Heart left ventricle (tissue), 16 donors: ENCODE measurements at places on chromosomes 7 and 10. TPM values are rescaled to one million over a fixed set of nuclear protein-coding genes. Genes with fewer than 3 reads are reported as not detected.

DNA sequence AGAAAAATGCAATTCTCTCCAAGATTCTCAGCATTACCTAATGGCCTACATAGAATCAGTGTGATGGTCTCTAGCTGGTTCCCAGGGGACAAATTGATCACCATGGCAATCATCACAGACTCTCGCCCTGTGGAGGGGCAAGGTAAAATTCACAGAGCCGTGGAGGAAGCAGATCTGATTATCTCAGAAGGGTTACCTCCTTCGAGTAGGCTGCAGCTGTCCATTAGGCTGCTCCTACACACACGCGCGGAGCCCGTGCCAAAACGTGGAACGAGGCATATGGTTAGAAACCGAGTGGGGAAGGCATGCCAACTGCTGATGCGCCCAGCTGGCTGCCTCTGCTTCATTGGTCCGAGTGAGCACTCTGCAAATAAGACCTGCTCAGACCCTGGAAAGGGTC lies 52.8 kb upstream of the PTER start:
- DNase-seq = no peak

DNA sequence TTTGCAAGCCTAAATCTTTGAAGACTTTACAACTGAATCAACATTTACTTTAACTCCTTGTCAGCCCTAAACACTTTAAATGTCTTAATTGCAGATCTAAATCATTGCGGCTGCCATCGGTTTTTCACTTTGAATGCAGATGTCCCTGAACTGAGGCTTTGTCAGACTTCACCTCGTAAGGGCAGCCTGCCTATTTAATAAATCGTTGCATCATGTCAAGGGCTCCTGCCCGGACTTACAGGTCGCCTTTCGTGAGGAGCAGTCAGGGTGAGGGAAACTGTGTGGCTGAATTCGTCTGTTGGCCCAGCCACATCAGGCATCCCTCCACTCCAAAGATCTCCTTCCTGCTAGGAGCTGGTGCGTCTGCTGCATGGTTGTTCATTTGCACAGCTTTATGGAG lies 368.2 kb upstream of the NPVF start:
- DNase-seq = no peak

DNA sequence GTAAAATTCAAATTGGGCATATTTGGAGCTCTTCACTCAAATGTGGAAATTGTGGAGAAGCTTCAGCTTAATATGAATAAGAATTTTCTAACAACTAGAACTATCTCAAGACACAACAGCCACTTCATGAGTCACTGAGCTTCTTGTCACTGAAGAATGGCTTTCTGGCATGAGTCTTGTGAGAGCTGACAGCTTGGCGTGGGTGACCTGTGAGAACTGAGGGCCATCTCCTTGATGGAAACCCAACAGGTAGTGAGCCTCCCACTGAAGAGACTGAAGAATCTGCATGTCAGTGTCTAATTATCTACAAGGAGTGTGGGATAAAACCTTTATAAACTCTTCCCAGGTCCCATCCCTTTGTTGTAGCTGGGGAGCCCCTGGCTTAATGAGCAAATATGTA lies 66.0 kb downstream of the CLEC2L start:
- DNase-seq = no peak

GRCh38 chr7:24978843-24979469 lies 1.0 kb downstream of the OSBPL3 start:
- no peak for DNase-seq

GRCh38 chr7:127392182-127392565 lies 334 bp downstream of the ZNF800 start:
- peak; percentile 62 for DNase-seq

DNA sequence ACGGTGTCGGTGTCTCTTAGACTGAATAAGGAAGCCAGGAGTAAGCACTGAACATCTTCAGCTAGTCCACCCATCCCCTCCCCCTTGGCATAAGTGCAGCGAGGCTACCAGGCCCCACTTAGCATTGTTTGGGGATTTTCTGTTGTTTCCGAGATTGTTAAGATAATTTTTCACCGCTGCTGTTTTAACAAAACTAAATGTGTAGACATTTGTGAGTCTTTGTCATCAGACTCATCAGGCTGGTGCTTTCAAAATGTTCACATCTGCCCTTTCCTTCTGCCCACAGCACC lies 21.0 kb upstream of the GOT1 start:
- no peak for DNase-seq

GRCh38 chr7:103680161-103681144 lies 234.4 kb upstream of the SLC26A5 start:
- DNase-seq = no peak

GRCh38 chr10:42866115-42866995 lies 83.8 kb downstream of the BMS1 start:
- DNase-seq = peak; percentile 84

- peak; percentile 18 for DNase-seq
Measured at GRCh38 chr10:43208147-43209073, 58.5 kb downstream of the RASGEF1A start.

GRCh38 chr10:125161707-125162119 lies 1.4 kb upstream of the CTBP2 start:
- no peak for DNase-seq

Gene LIPF
- total RNA-seq = not detected

Gene CYP2C9
- total RNA-seq = not detected

Gene CPN1
- total RNA-seq = not detected

Gene TAS2R5
- total RNA-seq = not detected

Gene ANKRD26
- total RNA-seq = 10.9 TPM

Gene LEP
- 2.3 TPM for total RNA-seq

Gene FKBP6
- not detected for total RNA-seq

Gene OGDHL
- total RNA-seq = 1.0 TPM

Gene SAP25
- not detected for total RNA-seq

Gene ITGB8
- 2.1 TPM for total RNA-seq
